ENCODE measurements at places on chromosomes 3 and 15.

DNA sequence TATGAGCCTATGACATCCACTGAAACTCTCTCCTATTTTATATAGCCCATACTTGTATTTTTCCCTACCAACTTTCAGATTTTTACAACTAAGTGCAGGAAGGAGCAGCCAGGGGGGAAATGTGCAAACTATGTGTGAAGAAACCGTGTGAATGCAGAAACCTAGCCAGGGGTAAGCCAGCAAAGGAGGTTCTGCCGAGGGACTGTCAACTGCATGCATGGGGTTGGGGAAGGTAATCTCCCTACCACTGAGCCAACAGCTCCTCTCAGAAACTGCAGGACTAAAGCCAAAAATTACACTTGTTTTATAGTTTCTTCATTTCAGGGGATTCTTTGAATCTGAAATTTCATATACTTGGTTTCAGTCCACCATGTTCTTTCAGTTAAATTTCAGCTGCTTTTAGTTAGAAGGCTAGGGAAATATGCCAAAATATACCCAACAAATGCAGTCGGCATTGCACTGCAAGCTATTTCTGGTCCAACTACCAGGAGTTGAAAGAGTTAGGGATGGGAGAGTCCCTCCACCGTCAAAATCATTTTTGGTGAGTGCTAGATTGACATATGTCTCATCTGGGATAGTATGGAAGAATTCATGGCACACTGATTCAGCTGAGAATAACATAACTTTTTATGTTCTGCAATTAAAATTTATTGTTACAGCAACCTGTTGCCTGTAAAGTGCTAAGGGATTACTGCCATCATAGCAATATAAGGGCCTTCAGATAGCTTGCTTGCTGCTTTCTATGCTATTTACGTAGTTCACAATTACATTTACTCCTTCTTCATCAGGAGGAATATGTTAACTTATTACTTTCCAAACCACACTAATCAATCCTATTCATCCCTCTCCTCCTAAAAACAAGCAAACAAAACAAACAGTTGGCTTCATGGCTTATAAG lies 904.2 kb downstream of the ROBO1 start:
- DNase-seq, result no peak

DNA sequence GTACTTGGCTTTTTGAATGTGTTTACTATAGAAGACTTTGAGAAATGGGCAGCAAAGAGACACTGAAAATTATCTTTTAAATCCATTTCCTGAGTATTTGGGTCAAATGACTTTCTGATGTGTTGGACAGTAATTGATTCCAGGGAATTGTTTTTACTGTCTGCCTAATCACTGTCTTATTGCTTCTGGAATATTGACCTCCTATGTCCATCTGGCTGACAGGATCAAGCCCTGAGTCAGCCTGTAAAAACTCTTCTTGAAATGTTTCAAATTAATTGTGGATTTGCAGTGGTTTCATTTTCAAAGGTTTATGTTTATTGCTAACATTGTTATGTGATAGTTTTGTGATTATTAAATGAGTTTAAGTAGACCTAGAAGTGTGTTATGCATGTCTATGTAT lies 50.6 kb upstream of the MLF1 start:
- DNase-seq, result no peak

DNA sequence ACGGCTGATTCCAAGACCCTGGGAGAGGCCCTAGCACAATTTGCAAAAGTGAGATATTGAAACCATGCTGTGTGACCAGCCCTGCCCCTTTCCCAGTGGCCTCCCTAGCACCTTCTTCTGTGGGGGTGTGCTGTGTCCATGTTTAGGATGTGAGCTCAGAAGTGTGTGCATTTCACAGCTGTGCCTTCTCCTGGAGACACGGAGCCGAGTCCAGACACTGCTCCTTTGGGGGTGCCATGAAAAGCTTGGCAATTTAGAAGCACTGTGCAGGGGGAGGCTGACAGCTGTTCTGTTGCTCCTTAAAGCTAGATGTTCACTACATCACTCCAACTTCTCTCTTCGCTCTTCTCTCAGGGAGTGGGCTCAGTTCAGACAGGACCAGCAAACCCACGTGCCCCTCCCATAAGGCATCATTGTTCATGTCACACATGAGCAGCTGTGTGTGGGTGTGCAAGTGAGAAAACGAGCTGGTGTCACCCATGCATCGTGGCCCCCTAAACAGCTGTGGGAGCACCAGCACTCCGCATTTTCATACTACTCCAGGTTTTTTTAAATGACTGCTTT lies 492.6 kb downstream of the GABRG3 start:
- no peak for DNase-seq

GRCh38 chr15:33490703-33491102 lies 179.9 kb downstream of the RYR3 start:
- DNase-seq, result no peak

GRCh38 chr15:87118435-87118834 lies 1038.8 kb downstream of the AGBL1 start:
- no peak for DNase-seq

- no peak for DNase-seq
These were observed 9.4 kb downstream of the CTNNB1 start for GRCh38 chr3:41208507-41209220.

DNA sequence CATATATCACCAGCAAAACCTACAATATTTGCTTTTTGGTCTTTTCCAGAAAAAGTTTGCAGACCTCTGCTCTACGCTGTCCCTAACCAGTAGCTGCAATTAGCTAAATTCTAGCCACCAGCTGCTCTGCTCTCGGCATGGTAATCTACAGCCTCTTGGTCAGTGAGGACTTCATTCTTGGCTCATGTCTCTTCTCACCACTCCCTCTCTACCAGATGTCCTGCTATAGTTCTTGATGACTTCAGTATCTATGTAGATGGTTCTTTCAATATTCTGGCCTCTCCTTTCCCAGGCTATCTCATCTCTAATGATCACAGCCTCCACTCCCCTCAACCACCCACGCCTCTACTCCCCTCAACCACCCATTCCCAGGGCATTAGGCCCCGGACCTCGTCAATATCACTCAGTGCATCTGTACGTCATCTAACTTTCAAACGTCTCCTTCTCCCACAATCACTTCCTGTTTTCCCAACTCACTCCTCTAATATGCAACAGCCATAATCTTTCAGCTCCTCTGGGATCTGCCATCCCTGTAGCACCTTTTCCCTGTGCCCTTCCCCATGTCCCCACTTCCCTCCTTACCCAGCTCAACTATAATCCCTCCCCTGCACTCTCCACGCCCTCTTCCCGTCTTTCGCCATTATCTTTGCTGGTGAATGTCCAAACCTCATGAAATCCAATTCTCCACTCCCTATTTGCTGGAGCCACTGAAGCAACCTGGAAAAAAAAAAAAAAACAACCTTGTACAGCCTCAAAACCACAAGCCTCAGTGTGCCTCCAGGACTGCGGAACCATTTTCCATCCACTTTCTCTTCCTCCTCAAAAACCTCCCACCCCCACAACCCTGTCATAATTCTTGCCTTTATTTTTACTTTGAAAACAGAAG lies 429.4 kb upstream of the PROK2 start:
- no peak for DNase-seq

DNA sequence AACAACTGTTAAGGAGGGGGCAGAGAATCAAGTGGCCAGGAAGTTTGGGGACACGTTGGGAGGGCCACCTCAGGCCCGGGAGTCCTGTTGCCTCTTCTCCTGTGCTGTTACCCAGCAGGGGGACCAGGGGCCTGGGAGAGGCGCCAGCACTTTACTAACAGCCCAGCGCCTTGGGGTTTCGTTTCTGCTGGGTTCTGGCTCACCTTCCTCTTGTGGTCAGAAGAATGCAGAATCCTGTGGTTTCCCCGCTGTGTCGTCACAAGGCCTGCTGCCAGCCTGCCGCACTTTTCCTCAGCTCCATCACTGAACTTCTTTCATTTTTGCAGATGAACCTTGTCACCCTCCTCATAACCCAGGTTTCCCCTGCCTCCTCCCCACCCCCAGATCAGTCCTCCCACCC lies 67.7 kb downstream of the SLC30A4 start:
- peak; percentile 43 for DNase-seq

- no peak for DNase-seq
These were observed 107.4 kb downstream of the LRIG1 start for GRCh38 chr3:66393333-66394005.

- no peak for DNase-seq
These were observed 29.5 kb downstream of the TBC1D2B start for GRCh38 chr15:78047761-78048627.

DNA sequence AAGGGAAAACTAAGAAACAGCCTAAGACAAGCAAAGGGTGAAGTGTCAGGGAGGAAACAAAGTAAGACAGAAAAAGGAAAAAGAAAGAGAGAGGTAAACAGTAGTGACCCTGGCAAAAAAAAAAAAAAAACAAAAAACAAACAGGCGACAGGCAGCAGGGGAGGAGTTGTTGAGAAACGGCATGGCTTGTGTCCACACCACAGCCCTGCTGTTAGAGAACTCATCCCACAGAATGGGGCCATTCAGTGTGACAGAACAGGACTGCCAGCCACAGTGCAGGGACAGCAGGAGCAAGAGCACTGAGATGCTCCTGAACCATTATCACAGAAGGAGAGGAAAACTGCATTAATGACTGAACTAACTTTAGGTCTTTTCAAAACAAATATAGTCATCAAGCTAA lies 29.7 kb downstream of the MECOM start:
- no peak for DNase-seq
